ENCODE measurements at places on chromosomes 5 and 9.
A peak's percentile ranks its signal among the peaks of the same experiment; 100 is the strongest.

DNA sequence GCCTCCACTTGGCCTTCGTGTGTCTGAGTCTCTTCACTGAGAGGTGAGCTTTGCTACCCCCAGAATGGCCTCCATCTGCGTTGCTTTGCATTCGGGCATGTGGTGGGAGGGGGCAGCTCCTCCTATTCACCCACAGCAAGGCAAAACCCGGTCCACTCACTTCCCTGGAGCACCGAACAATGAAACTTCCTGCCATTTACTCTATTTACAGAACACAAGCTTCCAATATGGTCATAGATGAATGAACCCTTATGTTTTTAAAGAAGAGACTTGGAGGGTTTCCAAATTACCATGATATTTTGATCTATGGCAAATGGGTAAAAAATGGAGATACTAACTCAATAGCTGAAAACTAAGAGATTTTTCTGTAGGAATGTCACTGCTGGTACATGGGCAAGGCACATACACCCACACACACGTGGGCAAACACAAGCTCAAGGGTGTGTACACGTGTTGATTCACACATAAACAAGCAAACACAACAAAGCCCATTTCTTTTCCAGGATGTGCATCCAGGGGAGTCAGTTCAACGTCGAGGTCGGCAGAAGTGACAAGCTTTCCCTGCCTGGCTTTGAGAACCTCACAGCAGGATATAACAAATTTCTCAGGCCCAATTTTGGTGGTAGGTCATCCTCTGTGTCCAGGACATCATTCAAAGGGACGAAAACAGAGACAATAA is 5.2 kb downstream of the GABRP start:
- DNase-seq = no peak

DNA sequence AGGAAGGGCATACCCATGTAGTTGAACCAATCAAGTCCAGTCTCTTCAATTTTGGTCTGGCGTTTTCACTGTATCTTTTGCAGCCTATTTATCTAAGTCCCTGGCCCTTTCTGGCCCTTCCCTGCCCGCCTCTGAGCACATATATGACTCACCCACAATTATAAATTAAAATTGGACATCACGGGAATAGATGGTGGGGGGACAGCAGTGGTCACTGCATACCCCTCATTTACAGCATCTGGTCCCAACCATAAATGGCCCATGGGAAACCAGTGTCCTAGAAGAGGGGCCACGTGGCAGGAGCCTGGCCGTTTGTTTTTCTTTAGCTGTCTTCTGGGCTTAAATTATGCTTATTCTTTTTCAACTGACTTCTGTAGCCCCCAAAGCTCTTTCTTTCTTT is 69.2 kb downstream of the PDZD2 start:
- DNase-seq = no peak

- DNase-seq = no peak
Observed at GRCh38 chr5:148632255-148633066, 21.9 kb downstream of the HTR4 start.

DNA sequence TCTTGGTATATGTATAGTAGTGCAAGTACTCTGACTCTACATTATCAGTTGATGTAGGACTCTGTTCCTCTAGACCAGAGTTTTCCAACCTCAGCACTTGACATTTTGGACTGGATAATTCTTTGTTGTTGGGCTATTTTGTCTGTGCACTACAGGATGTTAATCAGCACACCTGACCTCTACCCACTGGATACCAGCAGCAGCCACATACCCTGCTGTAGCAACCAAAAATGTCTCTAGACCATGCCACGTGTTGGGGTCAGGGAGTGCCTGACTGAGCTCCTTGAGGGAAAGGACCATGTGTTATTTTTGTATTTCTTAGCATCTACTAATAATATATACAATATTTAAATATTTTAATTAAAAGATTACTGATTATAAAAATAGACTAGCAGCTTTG is 42.7 kb downstream of the TNPO1 start:
- DNase-seq = no peak

GRCh38 chr5:102554728-102555127 is 55.9 kb upstream of the SLCO6A1 start:
- peak; percentile 23 for DNase-seq

DNA sequence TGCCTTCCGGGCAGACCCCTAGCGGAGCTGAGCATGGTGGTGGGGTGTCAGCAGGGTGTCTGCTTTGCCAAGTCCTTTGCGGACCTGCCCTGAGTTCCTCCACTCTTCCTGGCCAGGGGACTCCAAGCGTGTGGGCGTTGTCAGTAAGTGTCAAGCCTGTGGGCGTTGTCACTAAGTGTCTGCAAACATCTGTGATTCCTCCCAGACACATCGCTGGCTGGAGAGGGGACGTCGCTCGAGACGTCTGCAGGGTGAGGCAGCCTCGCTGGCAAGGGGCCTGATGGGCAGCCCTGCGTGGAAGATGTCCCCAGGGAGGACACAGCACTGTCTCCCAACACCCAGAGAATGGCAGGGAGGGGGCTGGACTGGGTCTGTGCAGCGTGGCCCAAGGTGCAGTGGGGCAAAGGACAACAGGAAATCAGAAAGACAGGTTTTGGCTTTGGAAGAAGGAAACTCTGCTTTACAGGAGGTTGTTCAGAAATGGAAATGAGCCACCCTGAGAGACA is 28.8 kb downstream of the ADAMTSL2 start:
- no peak for DNase-seq

GRCh38 chr5:74766418-74766848 is 484 bp downstream of the GFM2 start:
- peak; percentile 28 for DNase-seq
